ENCODE measurements at places on chromosomes 7 and 10.

- DNase-seq = no peak
Observed at GRCh38 chr10:33453081-33454025, 118.9 kb upstream of the NRP1 start.

- no peak for DNase-seq
Observed at GRCh38 chr7:113606325-113606724, 312.5 kb downstream of the PPP1R3A start.

DNA sequence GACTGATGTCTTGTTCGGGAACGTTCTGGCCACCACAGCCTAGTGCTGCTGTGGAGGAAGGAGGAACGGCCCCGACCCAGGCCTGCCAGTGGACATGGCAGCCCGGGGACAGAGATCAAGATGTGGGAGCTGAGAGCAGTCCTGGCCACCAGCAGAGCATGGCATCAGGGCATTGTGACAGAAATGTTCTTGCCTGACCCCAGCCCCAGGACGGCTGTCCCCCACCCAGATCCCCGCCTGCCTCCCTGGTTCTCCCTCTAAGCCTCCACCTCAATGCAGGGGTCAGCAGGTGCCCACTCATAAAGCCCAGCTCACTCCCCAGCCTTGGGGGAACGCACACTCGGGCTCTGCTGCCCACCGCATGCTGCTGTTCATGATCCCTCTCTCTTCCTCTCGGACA lies 42.9 kb upstream of the HSPA12A start:
- DNase-seq = no peak

DNA sequence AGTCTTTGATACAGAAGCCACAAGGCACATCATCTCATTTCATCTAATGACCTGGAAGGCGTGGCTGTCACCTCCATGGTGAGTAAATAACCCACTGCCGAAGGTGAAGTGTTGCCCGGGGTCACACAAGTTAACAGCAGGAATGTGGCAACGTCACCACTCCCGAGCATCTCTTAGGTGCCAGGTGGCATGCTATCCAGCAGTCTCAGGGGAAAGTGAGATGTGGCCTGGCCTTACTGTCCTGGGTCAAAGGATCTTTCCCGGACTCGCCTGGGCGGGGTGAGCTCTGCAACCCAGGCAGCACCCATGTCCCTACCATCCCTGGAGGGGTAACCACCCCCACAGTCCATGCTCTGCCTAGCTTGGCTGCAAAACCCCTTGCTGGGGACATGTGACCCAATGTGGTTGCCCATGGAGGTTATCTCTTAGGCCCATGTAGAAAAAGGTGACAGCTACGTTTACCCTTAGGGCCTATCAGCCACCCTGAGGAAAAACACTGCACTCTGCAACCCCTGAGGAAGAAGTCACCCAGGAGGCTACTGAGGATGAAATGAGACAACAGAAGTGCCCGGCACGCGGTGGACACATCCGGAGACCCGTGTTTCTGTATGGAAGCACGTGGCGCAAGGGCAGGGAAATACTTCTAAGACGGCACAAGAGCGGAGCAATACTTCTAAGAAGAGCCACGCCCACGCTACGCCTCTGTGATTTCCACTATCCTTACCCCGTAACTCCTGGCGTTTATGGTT lies 52.0 kb downstream of the BAIAP2L1 start:
- no peak for DNase-seq

- DNase-seq = no peak
Observed at GRCh38 chr10:17793823-17794644, 15.1 kb upstream of the MRC1 start.

GRCh38 chr10:79093658-79094411 lies 25.1 kb downstream of the ZMIZ1 start:
- no peak for DNase-seq

GRCh38 chr7:39407137-39407536 lies 159.1 kb upstream of the YAE1 start:
- no peak for DNase-seq

DNA sequence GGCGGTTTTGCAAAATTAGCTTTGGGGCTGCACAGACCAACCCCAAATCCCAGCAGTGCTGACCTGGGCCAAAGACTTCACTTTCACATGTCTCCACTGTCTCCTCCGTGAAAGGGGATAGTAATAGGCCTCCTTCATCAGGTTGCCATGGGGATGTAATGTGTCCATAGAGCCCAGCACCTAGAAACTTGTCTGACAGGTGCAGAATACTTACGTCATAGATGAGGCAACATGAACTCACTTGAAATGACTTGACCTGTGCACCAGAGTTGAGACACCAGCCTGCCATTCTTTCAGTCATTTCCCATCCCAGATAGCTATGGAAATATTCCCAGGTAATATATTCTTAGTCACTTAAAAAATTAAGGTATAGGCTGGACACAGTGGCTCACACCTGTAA lies 94.2 kb downstream of the INSYN2A start:
- DNase-seq = no peak

- DNase-seq = no peak
Observed at GRCh38 chr7:37352251-37352880, 96.3 kb downstream of the ELMO1 start.

- DNase-seq = no peak
Observed at GRCh38 chr7:12130609-12131008, 80.5 kb upstream of the TMEM106B start.

- DNase-seq = no peak
Observed at GRCh38 chr7:17746020-17746530, 194.2 kb downstream of the SNX13 start.

DNA sequence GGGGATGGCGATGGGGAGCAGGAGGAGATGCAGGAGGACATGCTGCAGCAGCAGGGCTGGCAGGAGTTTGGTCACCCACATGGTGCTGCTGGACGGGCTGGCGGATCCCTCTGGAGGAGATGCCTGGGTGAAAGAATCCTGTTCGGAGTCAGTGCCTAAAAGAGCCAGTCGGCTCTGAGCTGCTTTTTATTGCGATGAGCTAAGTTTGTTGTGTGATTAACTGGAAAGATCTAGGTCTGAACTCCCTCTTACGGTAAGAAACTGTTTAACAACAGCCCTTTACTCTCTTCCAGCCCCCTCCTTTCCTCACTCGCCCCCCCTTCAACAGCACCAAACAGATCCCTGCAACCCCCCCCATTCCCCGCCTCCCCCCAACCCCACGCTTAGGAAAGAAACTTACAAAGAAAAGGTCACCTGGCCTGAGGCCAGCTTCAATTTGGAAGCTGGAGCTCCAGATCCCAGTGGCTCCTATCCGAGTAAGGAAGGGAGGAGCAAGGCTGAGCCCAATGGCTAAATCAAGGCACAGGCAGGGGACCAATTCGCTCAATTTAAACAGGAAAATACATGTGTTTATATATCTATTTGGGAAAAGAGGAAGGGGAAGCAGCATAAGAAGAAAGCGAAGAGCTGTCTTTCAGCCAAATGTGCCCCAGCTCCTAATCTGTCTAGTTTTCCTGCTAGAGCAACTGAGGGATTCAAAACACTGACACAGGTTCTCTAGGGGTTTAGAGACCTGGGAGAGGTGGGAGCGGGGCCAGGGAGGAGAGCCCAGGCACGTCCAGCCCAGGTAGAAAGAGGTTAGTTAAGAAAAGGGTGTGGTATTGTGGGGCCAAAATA lies at the start of gene HGF:
TSS of gene HGF (minus strand) at position 157 of the 837 bp plus-strand sequence. CDS start at position 81, 76 bp downstream.
- DNase-seq = no peak

DNA sequence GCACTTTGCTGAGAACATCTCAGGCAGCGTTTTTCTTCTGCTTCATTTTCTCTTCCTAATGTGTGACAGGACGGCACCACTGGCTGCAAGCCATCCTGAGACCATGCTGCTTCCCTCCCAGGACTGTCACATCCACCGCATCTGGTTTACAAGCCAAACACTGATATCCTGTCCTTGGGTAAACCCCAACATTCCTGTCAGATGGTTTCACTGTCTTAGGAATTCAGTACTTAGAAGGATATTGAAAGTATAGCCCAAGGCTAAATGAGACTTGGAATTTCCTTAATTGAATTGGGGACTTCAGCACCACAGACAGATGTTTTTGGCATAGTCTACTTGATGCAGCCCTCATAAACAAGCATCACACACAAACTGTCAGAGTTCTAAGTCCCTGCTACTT lies 74.2 kb upstream of the PLXNA4 start:
- no peak for DNase-seq

GRCh38 chr7:110790992-110791391 lies 299.9 kb upstream of the LRRN3 start:
- no peak for DNase-seq

GRCh38 chr7:102412548-102412947 lies 16.4 kb downstream of the PRKRIP1 start:
- no peak for DNase-seq

DNA sequence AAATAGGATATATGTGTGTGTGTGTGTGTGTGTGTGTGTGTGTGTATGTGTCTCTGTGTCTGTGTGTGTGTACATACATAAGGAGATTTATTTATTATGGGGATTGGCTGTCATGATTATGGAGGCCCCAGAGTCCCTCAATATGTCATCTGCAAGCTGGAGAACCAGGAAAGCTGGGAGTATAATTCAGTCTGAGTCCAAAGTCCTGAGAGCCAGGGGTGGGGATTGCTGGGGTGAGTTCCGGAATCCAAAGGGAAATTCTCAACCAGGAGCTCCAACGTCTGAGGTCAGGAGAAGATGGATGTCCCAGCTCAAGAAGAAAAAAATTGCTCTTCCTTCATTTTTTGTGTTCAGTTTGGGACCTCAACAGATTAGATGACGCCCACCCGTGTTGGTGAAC lies 50.7 kb upstream of the PLPP4 start:
- DNase-seq = no peak

DNA sequence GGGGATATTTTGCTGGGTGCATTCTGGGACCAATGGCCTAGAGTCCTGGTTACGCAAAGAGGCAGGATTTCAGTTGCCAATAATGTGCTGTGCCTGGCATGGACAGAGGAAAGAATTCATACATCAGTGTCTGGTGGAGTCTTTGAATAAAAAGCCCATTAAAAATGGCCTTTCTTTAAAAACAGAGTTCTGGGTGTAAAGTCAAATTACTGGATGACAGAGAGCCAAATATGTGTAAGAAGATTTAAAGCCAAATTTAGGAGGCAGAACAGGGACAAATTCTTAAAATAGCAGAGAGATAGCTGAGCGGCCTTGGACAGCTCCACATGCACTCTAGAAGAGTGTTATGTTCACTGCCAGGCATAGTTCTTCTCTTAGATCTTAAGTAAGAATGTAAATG lies 60.8 kb upstream of the MEOX2 start:
- DNase-seq = no peak

DNA sequence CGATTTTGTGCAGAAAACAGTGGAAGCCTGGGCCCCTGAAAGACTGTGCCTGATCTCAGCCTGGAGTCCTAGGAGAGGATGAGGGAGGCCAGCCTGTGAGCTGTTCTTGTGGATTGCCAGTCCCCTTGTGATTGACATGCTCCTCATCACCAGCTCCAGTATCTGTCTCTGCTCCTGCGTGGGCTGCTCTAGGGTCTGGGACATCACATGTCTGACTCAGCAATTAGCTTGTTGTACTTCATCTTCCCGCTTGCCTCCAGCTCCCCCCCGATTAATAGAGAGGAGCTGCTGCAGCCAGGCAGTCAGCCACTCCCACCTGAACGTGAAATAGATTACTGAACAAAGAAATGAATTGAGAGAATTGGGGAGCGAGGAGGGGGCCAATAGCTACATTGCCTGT lies 99.6 kb upstream of the TBX20 start:
- DNase-seq = no peak

DNA sequence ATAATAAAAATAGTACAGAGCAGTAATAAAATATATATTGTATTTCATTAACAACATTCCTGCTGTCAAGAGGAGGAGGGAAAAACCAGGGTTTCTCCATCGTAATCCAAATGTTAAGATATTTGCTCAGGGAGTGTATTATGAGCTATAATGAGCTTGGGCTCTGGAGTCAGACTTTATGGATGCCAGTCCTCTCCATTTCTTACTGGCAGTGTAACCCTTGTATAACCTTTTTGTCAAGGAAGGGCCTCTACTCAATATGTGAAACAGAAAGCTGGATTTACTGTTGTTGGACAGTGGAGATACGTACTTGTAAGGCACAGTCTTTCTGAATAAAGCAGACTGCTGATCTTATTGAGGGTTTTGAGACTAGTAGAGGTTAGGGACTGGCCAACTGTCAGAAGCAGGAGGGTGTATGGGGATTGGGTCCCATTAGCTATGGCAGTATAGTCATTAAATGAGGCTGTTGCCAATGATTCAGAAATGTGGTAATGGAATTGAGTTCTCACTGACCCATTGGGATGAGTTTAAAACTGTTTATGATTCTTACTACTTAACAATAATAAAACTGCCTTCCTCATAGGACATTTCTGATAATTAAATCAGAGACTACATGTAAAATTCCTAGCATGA lies 56.5 kb downstream of the ZNF277 start:
- DNase-seq = no peak

DNA sequence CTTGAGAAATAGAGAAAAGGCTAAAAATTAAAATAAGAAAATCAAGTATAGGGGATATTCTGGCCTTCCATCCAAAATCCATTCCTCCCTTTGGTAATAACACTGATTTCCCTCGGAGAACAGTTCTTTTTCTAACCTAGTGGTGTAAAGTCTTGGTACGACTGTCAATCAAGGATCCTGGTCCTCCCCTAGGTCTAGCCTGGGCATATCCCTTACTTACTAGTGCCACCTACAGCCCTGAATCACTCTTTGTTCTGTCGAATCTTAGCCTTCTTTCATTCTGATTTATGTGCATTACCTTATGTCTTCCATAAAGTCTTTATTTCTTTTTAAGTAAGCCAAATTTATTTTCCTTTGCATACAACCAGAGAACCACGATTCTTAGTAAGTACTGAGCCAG lies 298.7 kb upstream of the LRRTM3 start:
- DNase-seq = no peak

- DNase-seq = peak; percentile 26
Observed at GRCh38 chr7:114818501-114818900, 103.4 kb upstream of the MDFIC start.

DNA sequence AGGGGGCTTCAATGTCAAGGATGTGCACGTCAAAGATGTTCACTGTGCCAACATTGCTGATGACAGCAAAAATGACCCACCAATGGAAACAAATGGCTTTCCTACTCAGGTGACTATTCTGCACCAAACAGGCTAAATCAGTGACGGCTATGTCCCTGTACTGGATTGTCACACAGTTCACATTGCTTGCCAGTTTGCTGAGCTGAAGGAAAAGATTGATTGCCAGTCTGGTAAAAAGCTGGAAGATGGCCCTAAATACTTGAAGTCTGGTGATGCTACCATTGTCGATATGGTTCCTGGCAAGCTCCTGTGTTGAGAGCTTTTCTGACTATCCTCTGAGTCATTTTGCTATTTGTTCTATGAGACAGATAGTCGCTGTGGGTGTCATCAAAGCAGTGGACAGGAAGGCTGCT lies 202.2 kb upstream of the ETV1 start:
- no peak for DNase-seq

DNA sequence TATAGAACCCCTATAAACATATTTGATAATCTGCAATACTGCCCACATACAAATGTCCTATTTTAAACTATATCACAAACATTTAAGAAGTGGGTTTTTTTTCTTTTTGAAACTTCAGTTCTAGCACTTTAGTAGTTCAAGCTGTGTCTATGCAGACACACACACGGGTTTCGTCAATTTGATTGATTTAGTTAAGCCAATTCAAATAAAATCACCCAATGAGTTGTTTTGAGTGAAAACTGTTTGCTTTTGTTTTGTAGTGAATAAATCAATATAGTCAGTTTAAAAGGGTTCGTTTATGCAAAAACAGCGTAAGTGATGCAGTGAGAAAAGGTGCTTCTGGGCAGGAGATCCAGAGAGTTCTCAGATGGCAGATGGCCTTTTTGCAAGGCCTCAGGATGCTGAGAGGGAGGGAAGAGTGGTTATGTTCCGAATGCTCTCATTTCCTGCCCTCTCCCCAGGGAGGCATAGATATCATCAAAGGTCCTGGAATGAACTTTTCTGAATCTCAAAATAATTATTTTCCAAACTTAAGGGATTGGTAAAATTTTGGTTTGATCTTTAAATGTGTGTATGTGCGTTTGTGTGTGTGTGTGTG lies 102.7 kb downstream of the AGMO start:
- no peak for DNase-seq

Data from stimulated activated naive CD8-positive, alpha-beta T cell treated with anti-CD3 and anti-CD28 coated beads, Interleukin-15, amount 100 ng/mL, for 72 hours (primary cell).